ENCODE measurements at places on chromosomes 3 and 15.

GRCh38 chr3:168061332-168061996, 34.3 kb downstream of the GOLIM4 start:
- H3K36me3 ChIP-seq: no peaks in the 10 kb centered on the region
- no peaks in the 10 kb centered on the region for H3K4me1 ChIP-seq
- H3K27ac ChIP-seq: no peak overlapping the region
- no peaks in the 10 kb centered on the region for H3K27me3 ChIP-seq
- no peak overlapping the region for H3K4me3 ChIP-seq

GRCh38 chr3:58217209-58217811, 6.5 kb upstream of the DNASE1L3 start:
- no peaks in the 10 kb centered on the region for H3K27me3 ChIP-seq
- peak overlapping the region; percentile 8 for H3K4me3 ChIP-seq
- no peak overlapping the region for H3K27ac ChIP-seq
- H3K4me1 ChIP-seq: peaks cover 14% of the 10 kb centered on the region

- DNase-seq: no peak
- no peak overlapping the region for H3K27ac ChIP-seq
- no peak overlapping the region for H3K4me3 ChIP-seq
- H3K36me3 ChIP-seq: no peaks in the 10 kb centered on the region
- H3K27me3 ChIP-seq: peaks cover 6% of the 10 kb centered on the region
Measured at GRCh38 chr3:56989169-56989976, 71.1 kb upstream of the SPATA12 start.

DNA sequence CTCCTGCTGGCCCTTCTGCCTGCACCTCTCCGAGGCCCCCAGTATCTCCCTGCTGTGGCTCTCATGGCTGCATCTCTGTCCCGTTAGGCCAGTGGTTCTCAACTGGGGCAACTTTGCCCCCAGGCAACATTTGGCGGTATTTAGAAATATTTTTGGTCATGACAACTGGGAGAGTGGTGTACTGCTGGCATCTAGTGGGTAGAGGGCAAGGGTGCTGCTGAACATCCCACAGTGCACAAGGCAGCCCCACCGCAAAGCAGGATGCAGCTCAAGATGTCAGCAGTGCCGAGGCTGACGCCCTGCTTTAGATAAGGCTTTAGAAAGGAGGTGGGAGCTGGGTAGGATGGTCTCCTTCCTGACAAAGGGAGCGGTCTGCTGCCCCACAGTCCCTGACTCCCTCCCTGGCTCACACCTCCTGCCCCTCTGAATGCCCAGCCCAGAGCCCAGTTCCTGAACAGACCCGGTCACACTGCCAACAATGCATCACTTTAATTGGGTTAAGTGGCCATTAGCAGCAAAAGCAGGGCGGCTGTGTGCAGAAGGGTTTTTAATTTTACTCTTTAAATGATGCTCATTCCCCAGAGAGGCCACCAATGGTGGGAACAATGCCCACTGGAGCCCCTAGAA, 68.8 kb upstream of the TMEM115 start:
- H3K36me3 ChIP-seq: no peaks in the 10 kb centered on the region
- peak overlapping the region; percentile 68 for H3K27ac ChIP-seq
- no peak overlapping the region for H3K4me3 ChIP-seq

DNA sequence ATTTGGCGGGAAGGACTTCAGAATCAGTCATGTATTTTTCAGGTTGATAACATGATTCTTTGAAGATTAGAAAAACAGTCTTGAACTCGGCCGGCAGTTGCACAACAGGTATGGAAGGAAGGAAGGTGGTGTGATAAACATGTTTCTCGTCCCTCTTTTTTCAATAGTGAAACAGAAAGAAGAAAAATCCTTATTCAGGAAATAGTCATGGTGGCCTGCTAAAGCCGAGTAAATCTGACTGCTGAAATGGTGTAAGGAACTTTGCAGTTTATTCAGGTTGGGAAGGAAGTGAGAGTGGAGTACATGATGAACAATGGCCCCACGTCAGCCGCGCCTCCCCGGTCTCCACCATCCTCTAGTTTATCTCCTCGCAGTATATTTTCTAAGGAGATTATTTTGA, 6.7 kb downstream of the RASGRP1 start:
- peaks cover 97% of the 10 kb centered on the region for H3K4me1 ChIP-seq
- peak overlapping the region; percentile 97 for H3K27ac ChIP-seq
- H3K27me3 ChIP-seq: no peaks in the 10 kb centered on the region
- H3K36me3 ChIP-seq: peaks cover 43% of the 10 kb centered on the region
- peak; percentile 25 for DNase-seq
- peak overlapping the region; percentile 76 for H3K4me3 ChIP-seq

DNA sequence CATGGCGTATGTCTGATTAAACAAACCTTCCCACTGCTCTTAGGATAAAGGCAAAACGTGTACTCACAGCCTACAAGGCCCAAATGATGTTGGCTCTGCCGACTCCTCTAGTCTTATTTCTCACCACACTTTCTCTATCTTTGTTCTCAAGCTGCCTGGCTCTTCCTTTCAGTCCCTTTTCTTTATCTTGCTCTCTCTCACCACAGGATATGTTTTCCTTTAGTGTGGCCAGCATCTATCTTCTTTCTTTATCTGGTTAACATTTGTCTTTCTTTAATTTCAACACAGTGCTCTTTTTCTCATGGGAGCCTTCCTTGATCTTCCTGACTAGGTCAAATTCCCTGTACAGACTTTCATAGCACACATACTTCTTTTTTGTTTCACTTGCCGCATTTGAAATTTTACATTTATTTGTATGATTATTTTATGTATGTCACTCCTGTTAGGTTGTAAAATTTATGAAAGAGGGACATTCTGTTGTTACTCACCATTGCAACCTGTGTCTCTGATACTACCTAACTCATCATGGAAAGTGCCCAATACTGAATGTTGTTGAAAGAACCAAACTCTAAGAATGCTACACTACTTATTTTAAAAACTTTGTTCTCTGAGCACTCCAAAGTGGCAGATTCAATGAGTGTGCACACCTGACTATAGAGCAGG, 328.9 kb upstream of the CBLB start:
- H3K4me3 ChIP-seq: no peak overlapping the region
- H3K27ac ChIP-seq: peak overlapping the region; percentile 11
- H3K27me3 ChIP-seq: no peaks in the 10 kb centered on the region
- H3K36me3 ChIP-seq: peaks cover 5% of the 10 kb centered on the region

DNA sequence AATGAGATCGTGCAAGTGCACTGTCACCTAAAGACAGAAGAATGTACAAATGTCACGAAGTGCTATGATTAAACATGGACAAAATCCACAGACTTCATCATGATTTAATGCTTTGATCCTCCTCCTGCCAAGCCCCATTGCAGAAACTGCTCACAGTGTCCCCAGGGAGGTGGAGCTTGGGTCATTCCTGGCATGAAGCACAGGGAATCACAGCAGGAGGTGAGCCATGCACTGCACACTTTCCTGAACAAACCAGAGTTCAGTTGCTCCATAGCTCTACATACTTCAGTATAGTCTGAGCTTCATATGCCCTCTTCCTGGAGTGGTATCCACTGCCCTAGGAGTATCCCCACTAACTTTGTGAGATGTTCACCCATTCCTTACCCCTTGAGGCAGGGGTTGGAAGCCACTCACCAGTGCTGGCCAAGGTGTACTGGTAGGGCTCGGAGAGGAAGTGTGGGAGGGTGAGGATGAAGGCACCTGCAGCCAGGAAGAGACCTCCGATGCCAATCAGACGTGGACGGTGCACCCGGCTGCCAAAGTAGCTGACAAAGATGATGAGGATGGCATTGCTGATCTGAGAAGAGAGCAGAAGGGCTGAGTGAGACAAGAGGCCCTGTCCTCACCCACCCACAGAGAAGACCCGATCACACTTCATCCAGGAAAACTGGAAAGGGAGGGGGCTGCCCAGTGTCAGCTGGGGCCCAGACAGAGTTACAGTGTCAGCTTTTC, 56.3 kb downstream of the SLCO2A1 start:
- H3K4me3 ChIP-seq: no peak overlapping the region
- no peaks in the 10 kb centered on the region for H3K4me1 ChIP-seq
- no peak overlapping the region for H3K27ac ChIP-seq
- no peak for DNase-seq

- DNase-seq: no peak
- peaks cover 21% of the 10 kb centered on the region for H3K4me1 ChIP-seq
- peak overlapping the region; percentile 85 for H3K4me3 ChIP-seq
- no peaks in the 10 kb centered on the region for H3K27me3 ChIP-seq
Measured at GRCh38 chr3:197847866-197848401, 56.9 kb downstream of the LRCH3 start.

GRCh38 chr3:17040322-17040989, 155.7 kb downstream of the PLCL2 start:
- H3K4me1 ChIP-seq: peaks cover 8% of the 10 kb centered on the region
- no peak overlapping the region for H3K4me3 ChIP-seq
- DNase-seq: no peak

DNA sequence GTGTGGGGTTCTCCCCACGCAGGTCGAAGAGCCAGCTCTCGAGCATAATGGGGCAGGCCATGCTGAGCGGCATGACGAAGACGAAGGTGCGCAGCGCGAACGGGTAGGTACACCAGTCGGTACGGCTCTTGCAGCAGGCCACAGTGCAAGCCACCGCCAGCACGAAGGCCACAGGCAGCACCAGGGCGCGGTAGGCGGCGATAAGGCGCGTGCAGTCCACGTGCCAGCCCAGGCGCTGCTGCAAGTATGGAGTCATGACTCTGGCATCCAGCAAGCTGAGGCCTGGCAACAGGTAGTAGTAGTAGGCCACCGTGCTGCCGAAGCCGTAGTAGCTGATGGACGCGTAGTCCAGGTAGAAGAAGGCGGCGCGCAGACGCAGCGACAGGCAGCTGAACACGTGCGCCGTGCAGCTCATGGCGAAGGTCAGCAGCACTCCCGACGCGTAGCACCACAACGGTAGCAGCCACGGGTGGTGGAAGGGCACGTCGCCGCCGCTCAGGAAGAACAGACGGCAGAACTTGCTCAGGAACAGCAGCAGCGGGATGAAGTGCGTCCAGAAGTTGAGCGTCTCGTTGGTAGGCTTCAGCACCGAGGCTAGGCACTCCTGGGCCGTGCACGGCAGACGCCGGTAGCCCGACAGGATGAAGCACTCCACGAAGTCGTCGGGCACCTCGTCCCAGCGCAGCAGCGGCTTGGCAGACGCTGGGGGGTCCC, 797 bp downstream of the PAQR9 start:
- H3K4me3 ChIP-seq: peak overlapping the region; percentile 77
- no peak for DNase-seq
- peaks cover 42% of the 10 kb centered on the region for H3K27me3 ChIP-seq
- H3K27ac ChIP-seq: no peak overlapping the region
- H3K4me1 ChIP-seq: peaks cover 15% of the 10 kb centered on the region

DNA sequence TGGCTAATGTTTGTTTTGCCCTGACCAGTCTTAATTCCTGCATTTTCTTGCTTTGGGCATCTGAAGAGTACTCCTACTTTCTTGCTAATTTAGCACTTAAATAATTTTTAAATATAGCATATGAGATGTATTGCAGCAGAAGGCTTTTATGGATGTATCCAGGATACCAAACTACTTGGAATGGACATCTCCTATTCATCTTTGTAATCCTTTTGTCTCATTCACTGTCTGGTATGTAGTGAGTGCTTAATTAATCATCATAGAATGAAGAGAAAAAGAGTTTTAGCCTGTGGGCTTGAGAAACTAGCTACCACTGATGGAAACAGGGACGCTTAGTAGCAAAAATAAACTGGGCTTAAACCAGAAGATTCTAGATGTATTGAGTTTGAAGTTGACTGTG, 40.6 kb downstream of the MEX3B start:
- peaks cover 1% of the 10 kb centered on the region for H3K27me3 ChIP-seq
- H3K4me3 ChIP-seq: no peak overlapping the region
- no peaks in the 10 kb centered on the region for H3K4me1 ChIP-seq
- peaks cover 4% of the 10 kb centered on the region for H3K36me3 ChIP-seq
- no peak for DNase-seq

DNA sequence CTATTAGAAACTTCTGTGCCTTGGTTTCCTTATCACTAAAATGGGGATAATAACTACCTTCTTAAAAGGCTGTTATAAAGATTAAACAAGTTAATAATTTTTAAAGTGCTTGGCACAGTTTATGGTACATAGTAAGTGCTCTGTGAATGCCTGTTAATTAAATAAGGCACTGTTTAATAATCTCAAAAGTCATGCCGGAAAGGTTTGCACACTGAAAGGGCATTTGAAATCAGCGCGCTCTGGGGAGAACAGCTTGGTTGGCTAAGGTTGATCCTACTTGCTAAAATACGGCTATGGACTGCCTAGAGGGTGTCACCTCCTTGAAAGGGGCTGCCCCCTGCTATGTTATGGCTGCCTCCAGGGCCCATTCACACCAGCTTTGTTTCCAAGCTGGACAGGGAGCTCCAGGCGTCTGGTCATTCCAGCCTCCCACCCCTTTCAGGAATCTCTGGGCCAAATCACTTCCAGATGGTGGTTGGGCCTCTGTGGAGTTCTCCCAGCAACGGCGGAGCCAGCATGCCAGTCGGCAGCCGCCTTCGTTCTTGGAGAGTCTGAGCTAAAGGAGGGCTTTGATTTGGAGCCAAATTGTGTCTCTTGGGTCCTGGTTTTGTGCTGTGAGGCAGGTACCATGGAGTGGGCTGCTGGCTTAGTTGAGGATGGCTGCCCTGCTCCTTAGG, 5.9 kb downstream of the FLNB start:
- DNase-seq: no peak
- H3K4me3 ChIP-seq: no peak overlapping the region
- peaks cover 82% of the 10 kb centered on the region for H3K4me1 ChIP-seq
- H3K27ac ChIP-seq: no peak overlapping the region
- H3K36me3 ChIP-seq: peaks cover 2% of the 10 kb centered on the region

- peaks cover 3% of the 10 kb centered on the region for H3K27me3 ChIP-seq
- H3K4me3 ChIP-seq: no peak overlapping the region
- no peaks in the 10 kb centered on the region for H3K36me3 ChIP-seq
Measured at GRCh38 chr3:178634975-178635374, 98.7 kb downstream of the KCNMB2 start.

GRCh38 chr15:72685301-72685924, 569 bp downstream of the HIGD2B start:
- peaks cover 15% of the 10 kb centered on the region for H3K4me1 ChIP-seq
- DNase-seq: no peak
- no peaks in the 10 kb centered on the region for H3K36me3 ChIP-seq
- no peaks in the 10 kb centered on the region for H3K27me3 ChIP-seq

GRCh38 chr3:56806407-56806806, 4.7 kb upstream of the ARHGEF3 start:
- H3K4me1 ChIP-seq: peaks cover 10% of the 10 kb centered on the region
- no peak for DNase-seq
- H3K4me3 ChIP-seq: no peak overlapping the region
- H3K27me3 ChIP-seq: no peaks in the 10 kb centered on the region
- H3K27ac ChIP-seq: no peak overlapping the region

- no peak overlapping the region for H3K27ac ChIP-seq
- no peaks in the 10 kb centered on the region for H3K27me3 ChIP-seq
- no peaks in the 10 kb centered on the region for H3K36me3 ChIP-seq
- no peaks in the 10 kb centered on the region for H3K4me1 ChIP-seq
- no peak overlapping the region for H3K4me3 ChIP-seq
Measured at GRCh38 chr3:44845528-44846520, 15.9 kb upstream of the TMEM42 start.

GRCh38 chr3:191369616-191370010, 39.3 kb upstream of the UTS2B start:
- no peaks in the 10 kb centered on the region for H3K27me3 ChIP-seq
- H3K4me1 ChIP-seq: peaks cover 8% of the 10 kb centered on the region
- H3K4me3 ChIP-seq: no peak overlapping the region

- no peaks in the 10 kb centered on the region for H3K36me3 ChIP-seq
- no peaks in the 10 kb centered on the region for H3K4me1 ChIP-seq
- DNase-seq: no peak
Measured at GRCh38 chr3:24195504-24196230, 250.6 kb downstream of the NR1D2 start.

- no peak overlapping the region for H3K27ac ChIP-seq
- H3K4me1 ChIP-seq: peaks cover 75% of the 10 kb centered on the region
- DNase-seq: peak; percentile 27
- H3K36me3 ChIP-seq: no peaks in the 10 kb centered on the region
- H3K4me3 ChIP-seq: no peak overlapping the region
Measured at GRCh38 chr3:194134231-194134756, 1.7 kb upstream of the HES1 start.
